ENCODE measurements at places on chromosomes 3 and 15.

GRCh38 chr3:14266361-14266760, 87.7 kb downstream of the LSM3 start:
- DNase-seq, result no peak

DNA sequence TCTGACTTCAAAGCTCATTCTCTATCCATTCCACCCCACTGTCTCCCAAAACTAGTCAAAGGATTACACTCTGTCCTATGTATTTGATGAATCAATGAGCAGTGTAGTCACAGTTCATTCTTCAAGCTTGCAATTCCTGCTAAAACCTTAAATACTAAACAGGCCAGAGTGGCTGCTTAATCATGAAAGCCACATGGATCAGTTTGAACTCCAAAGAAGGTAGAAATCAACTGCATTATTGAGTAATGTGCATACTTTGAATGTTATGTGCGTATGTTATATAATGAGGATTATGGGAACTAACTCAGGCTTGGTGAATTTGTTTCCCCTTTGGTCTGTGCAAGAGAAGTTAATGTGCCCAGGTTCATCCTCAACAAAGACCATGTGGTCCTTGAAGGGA, 45.4 kb downstream of the PRICKLE2 start:
- no peak for DNase-seq

DNA sequence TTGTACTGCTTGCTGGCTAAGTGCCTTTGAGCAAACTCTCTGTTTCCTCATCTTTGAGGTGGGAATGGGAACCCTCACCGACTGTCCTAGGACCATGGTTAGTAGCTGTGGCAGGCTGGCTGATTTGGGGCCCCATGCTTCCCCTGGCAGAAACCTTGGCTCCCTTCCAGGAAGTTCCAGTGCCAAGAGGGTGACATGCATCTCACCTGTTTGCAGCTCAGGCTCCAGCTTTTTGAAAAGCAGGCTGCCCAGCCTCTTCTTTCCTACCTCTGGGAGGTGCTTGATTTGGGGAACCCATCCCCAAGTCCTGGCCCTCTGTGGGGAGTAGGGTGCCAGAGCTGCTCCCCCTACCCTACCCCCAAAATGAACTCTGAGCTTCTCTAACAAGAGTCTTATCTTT, 50.8 kb downstream of the RAB11A start:
- DNase-seq, result no peak

DNA sequence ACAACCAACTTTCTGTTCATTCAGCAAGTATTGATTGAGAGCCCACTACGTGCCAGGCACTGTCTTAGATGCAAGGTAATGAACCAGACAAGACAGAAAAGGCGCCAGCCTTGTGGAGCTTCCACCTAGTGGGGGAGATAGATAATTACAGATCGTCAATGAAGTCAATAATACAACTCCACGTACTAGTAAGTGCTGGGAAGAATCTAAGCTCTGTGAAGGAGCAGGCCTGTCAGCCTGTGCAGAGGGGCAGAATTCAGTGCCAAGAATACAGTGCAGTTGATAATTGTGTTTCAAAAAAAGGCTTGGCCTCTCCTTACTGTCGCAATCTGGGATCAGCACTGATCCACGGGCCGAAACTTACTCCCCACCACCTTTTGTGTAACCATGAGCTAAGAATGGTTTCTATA, 186.3 kb downstream of the FEZF2 start:
- DNase-seq, result no peak

DNA sequence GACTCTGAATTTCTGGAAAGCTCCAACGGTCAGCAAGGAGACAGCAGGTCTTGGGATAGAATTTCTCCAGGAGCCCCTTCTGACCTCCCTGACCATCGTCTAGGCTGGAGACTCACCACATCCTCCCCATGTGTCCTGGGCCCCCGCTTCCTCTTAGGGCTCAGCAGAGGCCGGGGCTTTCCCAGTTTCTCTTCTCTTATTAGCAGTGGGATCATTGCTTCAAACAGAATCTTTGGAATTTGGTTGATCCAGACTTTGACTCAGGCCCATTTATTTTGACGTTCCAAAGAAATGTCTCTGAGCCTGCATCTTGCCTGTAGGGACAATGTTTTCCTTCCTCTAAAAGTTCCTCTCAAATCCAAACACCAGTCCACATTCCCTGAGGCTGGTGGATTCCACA, 38.4 kb upstream of the SLC6A6 start:
- no peak for DNase-seq

GRCh38 chr15:90407871-90408317, 19.9 kb downstream of the IQGAP1 start:
- no peak for DNase-seq

- DNase-seq, result no peak
Measured at GRCh38 chr15:39304931-39305728, 275.7 kb upstream of the THBS1 start.
